CD4-positive, alpha-beta T cell treated with Interleukin-6 for 4 hours (primary cell): ENCODE measurements at places on chromosomes 2 and 18.

DNA sequence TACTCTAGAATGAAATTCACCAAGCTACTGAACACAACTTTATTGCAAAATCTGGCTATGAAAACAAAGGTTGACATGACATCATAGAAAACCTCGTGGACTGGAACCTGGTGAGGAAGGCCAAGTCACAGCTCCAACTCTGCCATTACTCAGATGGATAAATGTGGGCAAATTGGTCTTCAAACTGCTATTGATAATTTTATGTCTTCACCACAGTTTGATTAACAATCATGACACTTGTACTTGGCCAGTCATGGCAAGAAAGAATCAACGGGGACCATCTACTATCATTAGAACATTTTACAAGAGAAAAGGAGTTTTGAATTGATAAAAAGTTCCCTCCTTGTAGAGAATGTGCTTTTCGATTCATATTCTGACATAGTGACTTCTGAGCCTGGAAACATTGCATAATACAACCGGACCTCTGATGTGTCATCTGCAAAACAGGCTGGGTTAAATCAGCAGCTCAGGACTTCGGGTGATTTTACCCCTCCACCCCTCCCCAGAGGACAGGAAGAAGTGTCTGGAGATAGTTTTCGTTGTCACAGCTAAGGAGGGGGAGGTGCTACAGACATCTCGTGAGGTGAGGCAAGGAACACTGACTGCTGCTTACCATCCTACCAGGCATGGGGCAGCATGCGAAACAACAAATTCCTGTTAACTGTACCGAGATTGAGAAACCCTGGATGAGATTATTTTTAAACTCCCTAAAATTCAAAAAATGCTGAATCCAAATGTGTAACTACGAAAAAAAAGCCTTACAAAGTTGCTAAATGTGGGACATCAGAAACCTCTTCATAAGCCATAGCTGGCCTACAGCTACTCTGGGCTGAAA is 8.4 kb downstream of the L3MBTL4 start:
- DNase-seq: no peak

DNA sequence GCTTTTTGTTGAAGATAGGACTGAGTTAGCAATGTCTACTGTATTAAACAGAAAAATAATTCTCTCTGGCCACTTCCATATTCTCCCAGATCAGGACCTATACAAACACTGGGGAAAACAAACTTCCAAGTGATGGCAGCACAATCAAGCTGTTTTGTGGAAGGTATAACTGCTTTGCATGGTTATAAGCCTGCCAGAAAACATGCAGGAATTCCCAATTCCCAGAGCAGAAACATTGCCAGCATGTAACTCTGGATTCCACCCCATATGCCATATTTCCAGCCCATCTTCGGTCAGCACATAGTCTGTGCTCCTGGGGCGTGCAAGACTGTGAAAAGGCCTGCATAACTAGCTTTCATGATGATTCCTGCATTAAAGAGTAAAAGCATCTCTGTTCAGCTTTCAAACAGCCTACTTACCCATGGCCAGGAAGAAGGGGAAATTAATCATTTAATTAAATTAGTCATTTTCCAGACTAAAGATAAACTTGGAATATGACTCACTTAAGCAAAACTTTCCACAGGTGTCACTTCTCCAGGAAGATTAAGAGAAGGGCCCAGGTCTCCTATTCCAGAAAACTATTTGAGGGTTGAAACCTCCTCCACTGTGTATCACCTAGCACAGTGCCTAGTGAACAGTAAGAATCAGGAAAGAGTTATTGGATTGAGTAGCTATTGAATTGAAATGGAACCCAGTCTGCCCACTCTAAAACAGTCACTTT is 280.5 kb downstream of the NRXN1 start:
- no peak for DNase-seq

GRCh38 chr2:101900375-101900774 is 91.4 kb upstream of the IL1R2 start:
- no peak for DNase-seq

GRCh38 chr2:17148407-17149145 is 369.7 kb downstream of the RAD51AP2 start:
- no peak for DNase-seq

DNA sequence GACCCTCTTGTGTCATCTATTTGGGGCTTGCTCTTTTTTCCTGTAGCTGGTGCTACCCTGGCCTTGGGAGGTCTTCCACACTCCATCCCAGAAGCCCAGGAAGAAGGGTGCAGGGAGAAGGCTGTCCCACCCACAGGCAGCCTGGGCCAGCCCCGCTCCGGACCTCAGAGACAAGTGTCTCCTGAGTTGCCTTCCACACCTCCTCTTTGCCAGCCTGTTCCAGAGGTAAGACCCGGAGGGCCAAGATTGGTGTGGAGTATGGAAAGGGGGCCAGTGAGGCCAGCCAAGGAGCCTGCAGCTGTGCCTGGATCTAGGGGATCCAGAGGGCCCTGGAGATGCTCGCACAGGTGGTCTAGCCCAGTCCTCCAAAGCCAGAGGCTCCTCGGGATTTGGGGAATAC is 40.5 kb downstream of the ST8SIA5 start:
- DNase-seq: no peak

- DNase-seq: no peak
Observed at GRCh38 chr18:36128530-36128870, 640 bp downstream of the SLC39A6 start.

- no peak for DNase-seq
Observed at GRCh38 chr2:96760986-96761832, 507 bp downstream of the CNNM4 start.

GRCh38 chr2:143140864-143141661 is 11.8 kb downstream of the ARHGAP15 start:
- DNase-seq: no peak

- no peak for DNase-seq
Observed at GRCh38 chr2:105625632-105626031, 119.1 kb upstream of the NCK2 start.

GRCh38 chr2:151707857-151708256 is 26.4 kb downstream of the NEB start:
- no peak for DNase-seq

GRCh38 chr2:10454505-10454904 is 6.4 kb upstream of the ODC1 start:
- DNase-seq: no peak

GRCh38 chr2:84899304-84900204 is 5.9 kb upstream of the TMSB10 start:
- no peak for DNase-seq

GRCh38 chr2:5520463-5520972 is 171.7 kb upstream of the SOX11 start:
- DNase-seq: no peak

- DNase-seq: no peak
Observed at GRCh38 chr2:159072795-159073194, 104.4 kb downstream of the TANC1 start.

- no peak for DNase-seq
Observed at GRCh38 chr2:32485399-32485798, 128.6 kb downstream of the BIRC6 start.

DNA sequence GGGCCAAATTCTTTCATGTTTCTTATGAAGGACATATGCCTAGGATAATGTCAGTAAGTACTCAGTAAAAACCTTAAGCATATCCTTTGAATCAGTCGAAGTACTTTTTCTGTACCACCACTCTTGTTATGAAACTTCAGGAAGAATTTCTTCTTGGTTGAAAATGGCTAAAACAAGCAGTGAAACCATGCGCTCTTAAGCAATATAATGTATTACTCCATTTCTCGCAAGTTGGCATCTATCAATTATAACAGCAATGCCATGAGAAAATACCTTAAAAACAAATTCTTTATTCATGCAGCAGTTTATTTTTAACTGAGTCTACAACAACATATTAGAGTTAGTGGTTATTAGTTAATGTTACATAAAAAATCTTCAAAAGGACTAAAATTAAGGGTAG is 41.0 kb downstream of the SLC66A3 start:
- no peak for DNase-seq

DNA sequence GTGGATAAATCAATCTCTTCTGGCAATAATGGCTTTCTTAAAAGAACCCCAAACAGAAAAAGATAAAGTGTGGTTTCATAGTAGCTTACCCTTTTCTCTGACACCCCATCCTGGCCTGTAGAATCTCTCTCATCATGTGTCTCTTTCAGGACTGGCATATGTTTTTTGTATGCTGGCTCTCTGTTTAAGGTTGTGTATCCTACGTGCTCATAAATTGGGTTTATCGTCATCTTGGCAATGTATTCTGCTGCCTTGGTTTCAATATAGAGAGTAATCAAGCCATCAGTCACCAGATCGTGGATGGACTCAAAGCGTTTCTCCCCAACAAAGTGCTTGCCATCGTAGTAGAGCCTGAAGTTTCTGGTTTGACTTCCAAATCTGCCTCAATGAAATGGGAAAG is 113.5 kb upstream of the CHRNA1 start:
- no peak for DNase-seq

DNA sequence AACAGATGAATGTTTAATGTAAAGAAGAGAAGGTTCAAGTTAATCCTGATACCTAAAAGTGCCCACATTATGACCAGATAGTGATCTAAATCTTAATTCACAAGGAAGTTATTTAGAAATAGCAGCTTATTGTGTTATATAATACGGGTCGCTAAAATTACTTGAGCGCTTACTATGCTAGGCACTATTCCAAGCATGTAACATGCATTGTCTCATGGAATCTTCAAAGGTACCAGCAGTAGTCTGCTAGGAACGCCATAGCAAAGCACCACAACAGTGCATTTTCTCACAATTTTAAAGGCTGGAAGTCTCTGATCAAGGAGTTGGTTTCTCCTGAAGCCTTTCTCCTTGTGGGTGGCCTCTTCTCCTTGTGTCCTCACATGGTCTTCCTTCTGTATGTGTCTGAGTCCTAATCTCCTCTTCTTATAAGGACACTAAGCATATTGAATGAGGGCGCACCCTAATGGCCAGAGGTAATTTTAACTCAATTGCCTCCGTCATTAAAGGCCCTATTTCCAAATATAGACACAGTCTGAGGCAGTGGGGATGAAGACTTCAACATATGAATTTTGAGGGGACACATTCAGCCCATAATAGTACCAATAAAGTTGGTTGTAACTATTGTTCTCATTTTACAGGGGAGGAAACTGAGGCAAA is 118.4 kb downstream of the LRRC30 start:
- no peak for DNase-seq

DNA sequence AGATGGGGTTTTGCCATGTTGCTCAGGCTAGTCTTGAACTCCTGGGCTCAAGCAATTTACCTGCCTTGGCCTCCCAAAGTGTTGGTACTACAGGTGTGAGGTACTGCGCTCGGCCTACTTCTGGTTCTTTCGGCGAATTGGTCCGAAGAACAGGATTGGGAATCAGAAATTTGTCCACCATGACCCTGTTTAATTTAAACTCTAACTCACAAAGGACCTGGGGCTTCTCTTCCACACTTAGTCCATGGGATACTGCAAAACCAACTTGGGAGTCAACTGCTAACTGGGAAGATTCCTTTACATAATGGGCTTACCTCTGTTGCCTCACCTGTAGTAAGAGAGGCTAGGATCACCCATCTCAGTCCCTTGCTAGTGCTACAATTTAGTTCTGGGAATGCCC is 79.8 kb upstream of the ZFP36L2 start:
- DNase-seq: no peak

DNA sequence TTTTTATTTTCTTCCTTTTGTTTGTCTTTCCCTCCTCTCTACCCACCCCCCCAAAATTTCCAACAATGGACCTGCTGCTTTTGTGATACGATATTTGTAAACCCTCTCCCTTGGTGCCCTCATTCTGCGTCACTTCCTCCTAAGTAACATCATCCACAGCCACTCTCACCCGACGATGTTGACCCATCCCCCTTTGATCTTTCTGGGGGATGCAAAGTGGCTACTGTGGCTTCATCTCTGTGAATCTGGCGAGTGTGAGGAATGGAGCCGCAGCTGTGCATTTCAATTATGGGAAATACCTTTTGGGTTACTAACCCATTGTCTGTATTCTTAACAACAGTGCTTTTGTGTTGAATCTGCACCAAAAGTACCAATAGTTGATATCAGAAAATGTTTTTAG is 19.4 kb downstream of the ANTXR1 start:
- no peak for DNase-seq

DNA sequence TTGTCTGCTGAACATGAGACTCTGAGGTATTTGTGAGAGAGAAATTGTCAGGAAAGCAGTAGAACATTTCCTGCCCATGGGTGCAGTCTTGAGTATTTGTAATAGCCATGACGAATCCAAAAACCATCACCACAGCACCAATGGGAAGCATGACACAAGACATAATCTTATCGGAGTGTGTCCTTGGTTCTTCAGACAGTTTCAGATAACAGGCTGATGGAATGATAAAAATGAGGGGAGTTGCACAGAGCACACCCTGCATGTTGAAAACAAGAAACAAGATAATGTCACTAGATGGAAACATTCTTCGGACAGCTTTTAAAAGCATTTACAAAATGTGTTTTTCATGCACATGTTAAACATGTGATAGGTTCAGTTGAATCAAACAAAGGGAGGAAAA is 56.9 kb downstream of the SLC38A11 start:
- no peak for DNase-seq

DNA sequence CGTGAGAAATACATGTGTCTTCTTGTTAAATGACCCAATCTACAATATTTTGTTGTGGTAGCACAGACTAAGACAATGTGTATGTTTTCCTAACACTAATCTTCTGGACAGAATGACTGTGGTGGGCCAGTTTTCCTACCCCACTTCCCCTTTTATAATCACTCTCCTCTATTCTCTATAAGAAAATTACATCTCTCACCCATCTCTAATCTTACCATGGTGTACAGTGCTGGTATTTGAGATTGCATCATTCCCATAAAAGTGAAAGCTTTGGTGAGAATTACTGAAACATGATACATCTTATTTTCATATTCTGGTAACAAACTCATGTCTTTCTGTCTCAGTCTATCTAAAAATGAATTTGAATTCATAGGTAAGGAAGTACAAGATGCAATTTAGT is 40.5 kb downstream of the CAVIN2 start:
- DNase-seq: no peak

DNA sequence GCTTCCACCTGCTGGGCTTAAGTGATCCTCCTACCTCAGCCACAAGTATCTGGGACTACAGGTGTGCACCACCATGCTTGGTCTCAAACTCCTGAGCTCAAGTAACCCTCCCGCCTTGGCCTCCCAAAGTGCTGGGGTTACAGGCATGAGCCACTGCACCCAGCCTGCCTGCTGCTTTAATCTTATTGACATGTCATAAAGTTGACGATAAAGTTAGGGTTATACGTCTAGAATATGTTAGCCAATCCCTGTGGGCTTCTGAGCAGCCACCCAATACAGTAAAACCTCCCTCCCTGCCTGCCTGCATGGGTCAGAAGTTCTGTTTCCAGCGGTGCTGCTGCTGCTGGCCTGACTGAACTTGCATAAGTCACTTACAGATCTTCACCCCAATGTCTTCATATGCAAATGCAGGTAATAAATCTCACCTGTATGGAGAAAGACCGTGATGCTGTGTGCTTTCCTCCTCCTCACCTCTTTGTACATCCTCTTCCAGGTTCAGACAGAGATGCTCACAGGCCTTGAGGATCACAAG is 30.1 kb downstream of the TGIF1 start:
- no peak for DNase-seq

- no peak for DNase-seq
Observed at GRCh38 chr2:134950886-134951285, 32.3 kb downstream of the CCNT2 start.

- DNase-seq: no peak
Observed at GRCh38 chr2:77778917-77779316, 256.7 kb upstream of the LRRTM4 start.

GRCh38 chr2:82268446-82268845 is 1963.9 kb upstream of the LRRTM1 start:
- DNase-seq: no peak
